ENCODE measurements at places on chromosomes 12 and 14.

- DNase-seq, result no peak
- H3K36me3 ChIP-seq, result no peaks in the 10 kb centered on the region
- H3K4me1 ChIP-seq, result peaks cover 11% of the 10 kb centered on the region
- H3K27ac ChIP-seq, result peak overlapping the region; percentile 24
- H3K27me3 ChIP-seq, result no peaks in the 10 kb centered on the region
Measured at GRCh38 chr12:104058802-104059201, 5.5 kb upstream of the HCFC2 start.

- no peaks in the 10 kb centered on the region for H3K27me3 ChIP-seq
- H3K27ac ChIP-seq, result no peak overlapping the region
- no peaks in the 10 kb centered on the region for H3K4me1 ChIP-seq
- no peak overlapping the region for H3K4me3 ChIP-seq
- H3K36me3 ChIP-seq, result no peaks in the 10 kb centered on the region
- no peak for DNase-seq
Measured at GRCh38 chr12:33609910-33610309, 170.3 kb upstream of the SYT10 start.

DNA sequence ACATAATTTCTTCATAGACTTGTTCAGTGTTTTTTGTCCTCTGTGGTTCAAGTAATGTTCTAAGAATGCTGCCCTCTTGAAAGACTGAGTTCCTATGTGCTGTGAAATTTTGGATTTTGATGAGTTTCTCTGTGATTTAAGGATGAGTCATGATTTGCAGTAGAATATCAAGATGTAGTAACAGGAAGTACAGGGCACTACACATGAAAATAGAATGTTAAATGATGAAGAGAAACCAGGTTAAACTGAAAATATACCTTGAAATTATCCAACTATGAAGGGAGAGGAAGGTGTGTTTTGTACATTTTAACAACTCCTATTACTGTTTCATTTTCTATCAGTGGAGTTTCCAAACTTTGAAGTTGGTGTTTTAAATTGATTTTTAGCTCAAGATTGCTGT is 4.8 kb downstream of the ELK3 start:
- peaks cover 40% of the 10 kb centered on the region for H3K4me1 ChIP-seq
- H3K36me3 ChIP-seq, result peaks cover 32% of the 10 kb centered on the region
- H3K4me3 ChIP-seq, result no peak overlapping the region
- peak overlapping the region; percentile 98 for H3K27ac ChIP-seq
- no peak for DNase-seq

- no peak overlapping the region for H3K4me3 ChIP-seq
- H3K27ac ChIP-seq, result no peak overlapping the region
- peaks cover 6% of the 10 kb centered on the region for H3K4me1 ChIP-seq
- H3K36me3 ChIP-seq, result no peaks in the 10 kb centered on the region
- no peak for DNase-seq
Measured at GRCh38 chr12:108638141-108638827, 4.6 kb upstream of the SELPLG start.

DNA sequence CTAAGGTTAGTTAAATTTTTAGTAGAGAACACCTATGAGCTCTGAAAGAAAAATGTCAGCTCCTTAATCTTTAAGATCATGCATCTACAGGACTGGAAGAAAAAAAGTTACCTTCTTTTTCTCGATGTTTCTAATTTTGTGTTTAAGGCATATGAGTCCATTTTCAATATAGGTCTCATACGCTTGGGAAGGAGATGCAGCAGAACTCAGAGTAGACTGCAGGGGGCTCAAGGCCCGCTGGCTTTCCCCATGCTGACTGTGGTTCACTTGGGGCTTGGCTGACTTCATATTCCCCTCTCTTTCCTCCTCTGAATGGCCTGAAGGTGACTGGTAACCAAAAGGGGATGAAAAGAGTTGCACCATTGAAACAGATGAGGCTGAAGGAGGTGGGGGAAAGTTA is 1.5 kb downstream of the CAPRIN2 start:
- H3K36me3 ChIP-seq, result peaks cover 12% of the 10 kb centered on the region
- H3K27me3 ChIP-seq, result no peaks in the 10 kb centered on the region
- H3K4me1 ChIP-seq, result no peaks in the 10 kb centered on the region
- peak overlapping the region; percentile 57 for H3K27ac ChIP-seq
- peak overlapping the region; percentile 91 for H3K4me3 ChIP-seq
- no peak for DNase-seq

GRCh38 chr12:108839890-108840230 is 17.5 kb downstream of the SSH1 start:
- no peaks in the 10 kb centered on the region for H3K27me3 ChIP-seq
- peaks cover 47% of the 10 kb centered on the region for H3K4me1 ChIP-seq
- no peak overlapping the region for H3K4me3 ChIP-seq
- peaks cover 89% of the 10 kb centered on the region for H3K36me3 ChIP-seq

GRCh38 chr14:24365600-24366412 is 2.2 kb upstream of the NFATC4 start:
- peaks cover 9% of the 10 kb centered on the region for H3K4me1 ChIP-seq
- H3K4me3 ChIP-seq, result no peak overlapping the region
- DNase-seq, result no peak
- peaks cover 5% of the 10 kb centered on the region for H3K27me3 ChIP-seq

GRCh38 chr12:75977952-75978671 is 53.5 kb downstream of the PHLDA1 start:
- H3K36me3 ChIP-seq, result no peaks in the 10 kb centered on the region
- DNase-seq, result peak; percentile 92
- H3K27me3 ChIP-seq, result no peaks in the 10 kb centered on the region
- H3K4me1 ChIP-seq, result peaks cover 42% of the 10 kb centered on the region
- H3K27ac ChIP-seq, result peak overlapping the region; percentile 97
